Caco-2 (cell line): ENCODE measurements at places on chromosomes 4 and X.

DNA sequence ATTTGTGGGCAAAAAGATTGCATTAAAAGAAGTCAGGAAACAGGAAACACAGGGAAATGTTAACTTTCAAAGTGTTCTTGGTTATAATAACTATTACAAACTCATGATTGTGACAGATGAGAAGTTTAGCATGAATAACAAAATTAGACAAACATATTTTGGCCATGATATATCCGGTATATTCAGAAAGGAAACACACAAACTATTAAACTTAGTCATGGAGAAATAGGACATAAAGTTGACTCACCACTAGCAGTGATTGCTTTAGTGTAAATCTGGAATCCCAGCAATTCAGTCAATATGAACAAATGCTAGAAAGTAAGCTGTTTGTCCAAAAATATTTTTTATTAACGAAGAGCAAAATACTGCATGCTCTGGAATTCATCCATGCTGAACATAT lies 1299.9 kb downstream of the C4orf33 start:
- DNase-seq: no peak

GRCh38 chr4:47972181-47972580 lies 44.3 kb downstream of the CNGA1 start:
- no peak for DNase-seq

DNA sequence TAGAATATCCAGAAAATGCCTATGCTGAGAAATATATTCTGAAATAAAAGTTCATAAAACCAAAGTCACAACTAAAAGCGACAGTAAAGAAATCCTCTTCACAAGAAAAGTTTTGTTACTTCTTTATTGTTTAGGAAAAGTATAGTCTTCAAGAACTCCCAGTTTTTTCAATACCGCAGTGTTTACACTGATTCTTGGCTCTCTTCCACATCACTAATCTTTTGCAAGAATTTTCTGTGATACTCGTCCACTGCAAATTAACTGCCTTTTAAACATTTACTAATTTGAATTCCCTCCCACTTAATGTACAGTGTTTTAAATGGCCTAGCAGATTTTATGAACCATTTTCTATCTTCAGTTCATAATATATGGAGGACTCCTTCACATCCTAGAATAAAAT lies 65.1 kb downstream of the HPGDS start:
- DNase-seq: no peak

- no peak for DNase-seq
Observed at GRCh38 chr4:80073473-80074008, 512 bp upstream of the ANTXR2 start.

DNA sequence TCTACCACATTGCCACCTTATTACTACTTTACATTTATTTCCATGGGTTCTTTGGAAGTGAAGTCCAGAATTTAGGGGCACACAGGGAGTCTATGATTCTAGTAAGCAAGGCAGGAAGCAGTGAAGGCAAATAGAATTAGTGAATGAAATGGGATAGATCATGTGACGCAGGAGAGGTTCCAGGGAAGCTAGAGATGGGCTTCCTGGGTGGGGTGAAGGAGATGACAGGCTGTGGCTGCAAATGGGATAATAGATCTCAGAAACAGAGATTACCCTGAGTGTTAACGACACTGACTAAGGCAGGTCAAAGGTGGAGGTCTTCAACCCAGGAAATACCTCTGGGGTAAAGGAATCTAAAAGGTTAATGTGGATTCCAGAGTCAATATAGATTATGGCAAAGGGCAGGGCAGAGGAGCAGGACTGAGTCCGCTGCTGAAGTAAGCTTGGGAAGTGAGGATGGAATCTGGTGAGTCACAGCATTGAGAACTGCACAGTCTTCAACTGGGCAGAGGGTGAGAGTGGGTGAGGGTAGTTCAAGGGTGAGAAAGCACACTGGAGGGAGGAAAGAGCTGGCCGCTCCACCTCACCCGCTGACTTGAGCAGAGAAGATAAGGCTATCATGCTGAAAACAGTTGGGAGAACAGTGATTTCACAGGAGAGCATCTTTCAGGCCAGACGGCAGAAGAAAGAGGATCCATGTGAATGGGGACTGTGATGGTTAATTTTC lies 70.8 kb downstream of the ANXA3 start:
- peak; percentile 77 for DNase-seq

GRCh38 chr4:76823495-76823894 lies 74.4 kb downstream of the SOWAHB start:
- DNase-seq: no peak

DNA sequence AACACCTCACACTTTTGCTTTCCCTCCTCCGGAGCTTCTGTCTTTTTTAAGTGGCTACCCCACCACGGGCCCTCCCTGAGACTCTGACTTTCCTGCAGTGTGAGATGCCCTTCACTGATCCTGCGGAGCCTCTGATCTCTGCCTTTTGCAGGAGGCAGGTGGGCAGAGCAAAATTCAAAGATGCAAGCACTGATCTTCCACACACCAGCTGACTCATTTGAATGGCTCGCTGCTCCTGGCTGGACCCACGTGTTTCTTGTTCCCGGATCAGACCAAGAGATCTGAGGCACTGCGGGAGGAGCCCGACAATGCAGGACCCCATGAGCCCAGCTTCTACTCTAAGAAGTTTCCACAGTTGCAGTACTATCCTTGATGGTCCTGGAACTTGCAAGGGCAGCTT lies 1607.9 kb upstream of the TENM3 start:
- DNase-seq: peak; percentile 5

DNA sequence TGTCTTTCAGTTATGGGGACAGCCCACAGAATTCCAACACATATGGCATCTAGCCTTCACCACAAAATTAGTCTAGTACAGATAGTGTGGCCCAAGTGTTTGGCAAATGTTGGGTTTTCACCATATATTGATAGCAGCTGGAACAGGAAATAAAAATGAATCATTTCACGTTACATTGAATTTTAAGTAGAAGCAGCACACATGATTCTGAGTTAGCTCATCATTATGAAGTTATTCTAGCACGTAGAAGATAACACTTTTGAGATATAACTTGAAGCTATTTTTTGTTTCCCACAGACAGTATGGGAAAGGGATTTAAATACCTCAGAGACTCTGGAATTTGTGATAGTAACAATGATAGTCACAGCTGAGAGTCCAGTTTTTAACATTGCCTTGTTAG lies 118.7 kb downstream of the FAT4 start:
- DNase-seq: no peak

- no peak for DNase-seq
Observed at GRCh38 chr4:82436780-82437179, 6.4 kb downstream of the ENOPH1 start.

- DNase-seq: no peak
Observed at GRCh38 chrX:70476166-70476933, 31.7 kb downstream of the DLG3 start.

- DNase-seq: no peak
Observed at GRCh38 chr4:128346054-128346716, 58.6 kb upstream of the PGRMC2 start.

DNA sequence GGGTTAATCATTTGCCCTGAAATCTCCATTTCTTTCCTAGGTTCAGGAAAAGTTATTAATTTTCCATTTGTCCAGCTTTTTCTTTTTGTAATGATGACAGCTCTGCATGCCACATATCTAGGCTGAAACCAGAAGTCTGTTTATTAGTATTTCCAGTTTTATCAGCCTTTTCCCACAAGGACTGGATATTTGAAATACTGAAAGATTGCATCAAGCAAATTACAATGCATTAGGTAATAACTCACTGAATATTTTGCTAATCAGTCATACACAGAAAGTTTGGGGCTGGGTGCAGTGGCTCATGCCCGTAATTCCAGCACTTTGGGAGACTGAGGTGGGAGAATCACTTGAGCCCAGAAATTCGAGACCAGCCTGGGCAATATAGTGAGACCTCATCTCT lies 21.5 kb downstream of the SLC9A7 start:
- no peak for DNase-seq

DNA sequence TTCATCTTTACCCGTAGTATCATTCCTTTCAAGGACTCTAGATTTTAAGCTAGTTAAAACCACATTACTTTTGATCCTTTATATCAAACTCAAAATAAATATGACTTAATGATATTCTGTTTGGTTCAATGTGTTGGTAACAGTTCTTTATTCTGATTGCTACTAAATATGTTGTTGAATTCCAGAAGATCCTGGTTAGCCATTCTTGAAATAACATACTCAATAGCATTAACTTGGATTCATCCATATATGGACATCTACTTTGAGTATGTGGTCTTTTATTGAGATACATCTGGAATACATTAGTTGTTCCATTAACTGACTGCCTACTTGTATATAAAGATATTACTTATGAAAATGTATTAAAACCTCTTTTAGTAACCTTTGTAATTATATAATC lies 27.5 kb upstream of the PCDH18 start:
- no peak for DNase-seq

DNA sequence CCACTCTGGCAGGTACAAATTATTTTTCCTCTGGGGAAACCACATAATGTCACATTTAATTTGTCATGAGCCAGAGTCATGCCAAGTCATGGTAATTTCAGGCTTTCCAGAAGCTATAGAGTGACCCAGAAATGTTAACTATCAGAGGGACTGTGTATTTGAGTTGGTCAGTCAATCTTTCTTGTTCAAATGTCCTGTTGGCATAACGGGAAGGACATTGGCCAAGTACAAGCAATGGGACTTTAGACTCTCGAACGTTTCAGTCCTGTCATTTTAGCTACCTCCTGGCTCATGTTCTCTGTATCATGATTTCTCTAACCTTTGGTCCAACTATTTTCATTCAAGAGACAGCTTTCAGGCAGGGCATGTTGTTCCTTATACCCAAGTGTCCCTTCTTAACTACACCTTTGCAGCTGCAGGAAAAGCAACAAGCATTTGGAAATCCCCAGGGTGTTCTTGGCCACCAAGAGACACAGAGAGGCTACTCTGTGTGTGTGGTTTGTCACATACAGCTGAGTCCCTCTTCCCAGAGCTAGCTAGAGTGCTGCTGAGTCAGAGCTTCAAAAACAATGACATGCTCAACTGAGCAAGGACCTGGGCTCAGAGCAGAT lies 142.6 kb downstream of the EGF start:
- DNase-seq: no peak

DNA sequence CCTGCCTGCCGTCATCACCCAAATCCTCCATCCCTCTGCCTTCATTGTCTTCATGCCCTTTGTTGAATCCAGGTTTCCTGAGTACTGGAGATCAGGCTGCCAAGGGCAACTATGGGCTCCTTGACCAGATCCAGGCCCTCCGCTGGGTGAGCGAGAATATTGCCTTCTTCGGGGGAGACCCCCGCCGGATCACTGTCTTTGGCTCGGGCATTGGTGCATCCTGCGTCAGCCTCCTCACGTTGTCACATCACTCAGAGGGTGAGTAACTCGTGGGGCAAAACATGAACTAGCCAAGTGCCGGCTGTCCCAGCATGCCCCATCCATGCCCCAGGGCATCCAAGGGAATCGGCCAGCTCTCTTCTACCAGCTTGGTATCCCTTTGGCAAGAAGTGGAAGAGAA lies 19.4 kb downstream of the NLGN3 start:
- no peak for DNase-seq

- DNase-seq: no peak
Observed at GRCh38 chr4:187393531-187394344, 601.8 kb upstream of the ZFP42 start.

DNA sequence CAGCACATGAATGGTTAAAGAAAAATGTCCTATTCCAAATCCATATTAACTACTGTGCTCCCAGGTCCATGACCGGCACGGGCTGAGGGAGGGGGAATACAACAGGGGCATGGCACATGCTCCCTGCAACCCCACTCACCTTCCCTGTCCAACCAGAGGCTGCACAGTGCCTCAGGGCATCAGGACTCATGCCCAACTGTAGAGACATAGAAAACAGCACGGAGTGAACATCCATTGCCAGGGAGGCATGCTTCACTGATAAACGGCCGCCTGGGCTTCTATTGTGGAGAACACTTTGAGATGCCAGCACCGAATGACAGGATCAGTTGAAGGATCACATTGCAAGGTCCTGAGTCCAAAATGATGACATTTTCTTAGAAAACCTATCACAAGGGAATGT lies 140.6 kb downstream of the STK32B start:
- DNase-seq: no peak

GRCh38 chrX:12878536-12878935 lies 11.7 kb downstream of the TLR7 start:
- no peak for DNase-seq

DNA sequence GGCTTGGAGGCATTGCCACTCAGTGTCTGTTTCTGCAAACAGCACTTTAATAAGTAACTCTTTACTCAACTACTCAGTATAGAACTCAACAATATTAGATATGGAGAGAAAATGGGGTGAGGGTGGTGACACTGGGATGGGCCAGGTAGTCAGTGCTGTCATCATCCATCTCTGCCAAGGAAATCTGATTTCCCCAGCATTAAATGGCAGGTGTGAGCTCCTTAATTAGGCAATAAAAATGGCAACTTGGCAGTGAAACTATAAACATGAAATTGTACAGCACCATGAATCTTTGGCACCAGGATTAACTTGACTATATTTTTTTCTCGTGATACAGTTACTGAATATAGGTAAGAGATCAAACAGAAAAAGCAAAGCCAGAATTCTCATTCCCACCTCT lies 146.2 kb downstream of the GLRA2 start:
- no peak for DNase-seq

DNA sequence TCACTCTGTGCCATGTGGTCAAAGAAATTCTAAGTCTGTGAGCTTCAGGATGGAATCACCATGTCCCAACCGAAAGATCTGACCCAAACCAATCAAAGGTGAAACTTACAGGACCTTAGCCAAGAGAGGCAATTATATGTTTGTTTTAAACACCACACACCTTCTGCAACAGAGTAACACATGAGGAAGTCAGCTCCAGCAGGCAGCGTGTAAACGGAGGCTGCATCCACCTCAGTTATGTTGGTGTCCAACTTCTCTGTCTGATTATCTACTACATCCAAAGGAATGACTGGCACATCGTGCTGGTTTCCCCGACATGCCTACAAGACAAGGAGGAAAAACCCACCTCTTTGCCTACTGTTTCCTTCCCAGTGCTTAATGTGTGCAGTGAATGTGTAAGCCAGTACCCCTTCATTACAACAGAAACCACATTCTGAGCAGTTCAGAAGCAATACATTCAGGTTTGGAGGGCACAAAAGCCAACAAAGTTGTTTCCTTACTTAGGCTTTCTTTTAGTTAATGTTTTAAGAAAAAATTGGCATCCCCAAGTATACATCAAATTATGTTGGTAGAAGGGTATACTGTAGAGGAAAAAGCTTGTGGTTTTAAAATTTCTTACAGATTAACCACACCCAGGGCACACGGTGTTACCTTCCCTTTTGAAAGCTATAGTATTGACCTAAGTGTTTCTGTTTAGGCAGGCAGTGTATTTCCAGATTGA lies 12.4 kb downstream of the CASP6 start:
- DNase-seq: no peak

- DNase-seq: no peak
Observed at GRCh38 chr4:87019898-87020297, 85.1 kb downstream of the AFF1 start.

DNA sequence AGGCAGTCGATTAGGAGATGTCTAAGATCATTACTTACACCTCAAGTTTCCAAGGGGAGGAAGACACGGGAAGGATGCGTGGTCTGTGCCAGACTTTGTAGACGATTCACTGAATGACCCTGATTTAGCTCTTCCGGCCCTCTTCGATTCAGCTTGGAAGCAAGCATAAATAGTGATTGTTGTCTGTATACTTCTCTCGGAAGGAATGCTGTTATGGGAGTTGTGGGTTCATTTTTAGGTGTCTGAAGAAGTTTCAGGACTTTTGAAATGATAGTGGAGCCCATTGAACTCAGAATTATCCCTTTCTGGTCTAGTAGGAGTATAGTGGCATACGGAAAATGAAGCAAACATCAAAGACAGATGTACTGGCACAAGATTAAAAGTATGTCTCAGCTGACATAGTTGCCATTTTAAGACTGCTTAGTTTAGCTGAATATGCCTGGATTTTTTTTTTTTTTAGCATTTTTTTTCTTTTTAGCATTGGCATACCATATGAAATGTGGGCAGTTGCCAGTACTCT lies 1.0 kb upstream of the ANKRD17 start:
- peak; percentile 10 for DNase-seq
